ENCODE measurements at places on chromosomes 7 and 10. TPM values are rescaled to one million over a fixed set of nuclear protein-coding genes. Genes with fewer than 3 reads are reported as not detected.

PARD3 gene
- total RNA-seq = 35.2 TPM

SLC29A4 gene
- 6.4 TPM for total RNA-seq

ATRNL1 gene
- 32.5 TPM for total RNA-seq

DNA sequence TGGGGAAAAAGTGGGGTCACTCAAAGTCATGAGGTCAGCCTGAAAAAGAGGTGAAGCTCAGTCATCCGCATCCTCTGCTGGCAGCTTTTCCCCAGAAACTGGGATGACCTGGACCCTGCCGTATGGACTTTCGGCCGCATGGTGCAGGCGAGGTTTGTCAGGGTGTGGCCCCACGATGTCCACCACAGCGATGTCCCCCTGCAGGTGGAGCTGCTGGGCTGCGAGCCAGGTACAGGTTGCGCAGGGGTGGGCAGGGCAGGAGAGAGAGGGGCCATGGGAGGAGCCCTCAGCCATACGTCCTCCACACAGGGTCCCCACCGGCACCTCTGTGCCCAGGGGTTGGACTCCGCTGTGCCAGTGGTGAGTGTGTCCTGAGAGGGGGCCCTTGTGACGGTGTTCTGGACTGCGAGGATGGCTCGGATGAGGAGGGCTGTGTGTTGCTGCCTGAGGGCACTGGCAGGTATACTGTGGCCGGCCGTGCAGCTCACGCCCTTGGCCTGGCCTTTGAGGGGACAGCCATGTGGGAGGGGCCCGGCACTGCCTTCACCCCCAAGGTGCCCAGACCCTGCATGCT is 23.0 kb upstream of the ZNF467 start:
- H3K4me1 ChIP-seq = peaks cover 7% of the 10 kb centered on the region
- no peak overlapping the region for H3K27ac ChIP-seq
- no peak for DNase-seq
- peaks cover 7% of the 10 kb centered on the region for H3K36me3 ChIP-seq
- no peak overlapping the region for H3K4me3 ChIP-seq

- no peak overlapping the region for H3K27ac ChIP-seq
- no peaks in the 10 kb centered on the region for H3K36me3 ChIP-seq
- no peaks in the 10 kb centered on the region for H3K4me1 ChIP-seq
- no peak overlapping the region for H3K4me3 ChIP-seq
These were observed 13.6 kb downstream of the CAMK2B start for GRCh38 chr7:44311561-44312495.

DNA sequence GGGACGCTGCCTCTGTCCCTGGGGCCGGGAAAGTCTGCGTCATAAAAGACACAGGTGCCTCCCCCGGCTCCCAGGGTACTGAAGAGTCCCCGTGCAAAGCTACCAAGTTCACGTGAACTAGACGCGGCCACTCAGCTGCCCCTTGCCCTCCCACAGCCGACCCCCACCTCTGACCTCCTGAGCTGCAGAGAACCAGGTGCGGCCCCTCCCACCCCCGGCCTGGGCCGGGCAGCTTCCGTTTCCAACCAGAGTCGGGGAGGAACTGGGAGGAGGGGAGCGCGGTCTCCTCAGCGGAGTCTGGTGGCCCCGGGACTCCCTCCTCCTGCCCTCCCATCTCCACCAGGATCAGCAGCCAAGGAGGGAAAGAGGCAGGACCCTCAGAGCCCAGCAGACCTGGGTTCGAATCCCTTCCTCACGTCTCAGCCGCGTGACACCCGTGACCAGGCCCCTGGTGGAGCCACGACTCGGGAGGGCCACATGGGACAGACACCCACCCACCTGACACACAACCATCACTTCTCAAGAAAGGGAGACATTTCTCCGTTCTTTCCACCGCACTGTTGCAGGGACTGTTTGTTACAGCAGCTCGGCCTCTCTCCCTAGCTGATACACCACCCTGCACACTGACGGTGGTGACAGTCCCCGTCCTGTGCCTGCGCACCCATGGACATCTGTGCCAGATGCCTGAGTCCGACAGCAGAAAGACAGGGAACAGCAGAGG is 37.4 kb upstream of the PDGFA start:
- no peaks in the 10 kb centered on the region for H3K36me3 ChIP-seq
- DNase-seq = no peak
- H3K4me3 ChIP-seq = no peak overlapping the region
- no peak overlapping the region for H3K27ac ChIP-seq
- H3K27me3 ChIP-seq = no peaks in the 10 kb centered on the region
- peaks cover 12% of the 10 kb centered on the region for H3K4me1 ChIP-seq

GRCh38 chr10:47230482-47230881 is 69.5 kb upstream of the GDF10 start:
- peaks cover 2% of the 10 kb centered on the region for H3K27me3 ChIP-seq
- H3K36me3 ChIP-seq = no peaks in the 10 kb centered on the region
- no peak overlapping the region for H3K27ac ChIP-seq
- no peaks in the 10 kb centered on the region for H3K4me1 ChIP-seq
- DNase-seq = no peak

XRCC2 gene
- 2.9 TPM for total RNA-seq

- H3K4me1 ChIP-seq = no peaks in the 10 kb centered on the region
- H3K27me3 ChIP-seq = peaks cover under 1% of the 10 kb centered on the region
- no peak overlapping the region for H3K27ac ChIP-seq
- H3K36me3 ChIP-seq = peaks cover 3% of the 10 kb centered on the region
These were observed 6.4 kb upstream of the DYNC2I1 start for GRCh38 chr7:158849768-158850544.

- no peak for DNase-seq
- no peak overlapping the region for H3K4me3 ChIP-seq
- no peak overlapping the region for H3K27ac ChIP-seq
- H3K4me1 ChIP-seq = no peaks in the 10 kb centered on the region
- peaks cover 7% of the 10 kb centered on the region for H3K27me3 ChIP-seq
These were observed 27.8 kb downstream of the KCNMA1 start for GRCh38 chr10:77609781-77610272.

GRCh38 chr7:156640949-156641485 is 443 bp downstream of the RNF32 start:
- H3K4me3 ChIP-seq = peak overlapping the region; percentile 95
- peaks cover 9% of the 10 kb centered on the region for H3K27me3 ChIP-seq
- peak overlapping the region; percentile 80 for H3K27ac ChIP-seq

DNA sequence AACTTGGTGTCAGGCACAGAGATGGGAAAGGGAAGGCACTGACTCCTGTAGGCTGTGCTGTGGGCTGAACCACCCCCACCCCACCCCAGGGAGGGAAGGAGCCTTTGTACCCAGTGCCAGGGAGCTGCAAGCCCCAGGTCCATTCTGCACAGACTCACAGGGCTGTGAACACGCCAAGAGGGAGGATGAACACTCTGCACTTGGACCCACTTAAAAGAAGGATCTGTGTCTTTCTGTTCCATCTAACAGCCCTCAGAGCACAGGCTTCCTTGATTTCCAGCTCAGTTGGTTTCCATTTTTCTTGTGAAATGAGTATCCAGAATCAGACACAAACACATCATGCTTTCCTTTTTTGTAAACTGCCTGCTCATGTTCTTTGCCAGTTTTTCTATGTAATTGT is 84.9 kb downstream of the GRB10 start:
- no peak for DNase-seq
- H3K4me1 ChIP-seq = peaks cover 37% of the 10 kb centered on the region
- no peak overlapping the region for H3K27ac ChIP-seq
- H3K36me3 ChIP-seq = peaks cover 25% of the 10 kb centered on the region
- no peaks in the 10 kb centered on the region for H3K27me3 ChIP-seq

DNA sequence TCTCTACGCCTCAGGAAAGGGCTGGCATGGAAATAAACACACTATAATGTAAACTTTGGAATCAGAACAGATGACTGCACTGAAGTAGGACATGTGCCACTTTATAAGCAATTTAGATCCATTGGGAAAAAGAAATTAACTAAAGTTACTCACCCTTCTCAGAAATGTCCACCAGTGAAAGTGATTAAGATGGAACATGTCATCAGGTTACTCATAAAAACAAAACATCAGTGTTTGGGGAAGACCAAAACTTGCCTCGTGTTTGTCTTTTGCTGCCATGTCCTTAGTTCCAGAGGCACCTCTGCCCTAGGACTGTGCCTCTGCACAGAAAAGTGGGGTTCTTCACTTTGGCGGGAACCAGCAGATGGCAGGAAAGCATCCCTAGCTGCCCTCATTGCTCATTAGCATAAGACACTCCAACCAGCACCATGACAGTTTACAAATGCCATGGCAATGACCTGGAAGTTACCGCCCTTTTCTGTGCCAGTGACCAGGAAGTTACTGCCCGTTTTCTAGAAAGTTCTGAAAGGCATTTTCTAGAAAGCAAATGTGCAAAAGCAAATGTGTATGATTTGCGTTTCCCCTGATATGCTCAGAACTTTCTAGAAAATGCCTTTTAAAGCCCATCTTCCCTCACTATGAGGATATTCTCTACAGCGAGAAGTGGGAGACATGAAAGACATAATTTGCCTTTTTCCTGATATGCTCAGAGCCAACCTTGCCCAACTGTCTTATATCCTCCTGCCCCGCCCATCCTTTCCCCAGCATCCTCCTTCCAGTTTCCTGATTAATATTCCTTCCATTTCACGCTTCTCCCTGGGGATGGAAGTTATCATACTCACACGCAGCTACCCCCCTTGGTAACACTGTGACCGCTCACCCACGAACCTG is 258.2 kb downstream of the USP6NL start:
- H3K27ac ChIP-seq = no peak overlapping the region
- H3K36me3 ChIP-seq = peaks cover 5% of the 10 kb centered on the region
- H3K4me3 ChIP-seq = no peak overlapping the region
- no peaks in the 10 kb centered on the region for H3K4me1 ChIP-seq

DNA sequence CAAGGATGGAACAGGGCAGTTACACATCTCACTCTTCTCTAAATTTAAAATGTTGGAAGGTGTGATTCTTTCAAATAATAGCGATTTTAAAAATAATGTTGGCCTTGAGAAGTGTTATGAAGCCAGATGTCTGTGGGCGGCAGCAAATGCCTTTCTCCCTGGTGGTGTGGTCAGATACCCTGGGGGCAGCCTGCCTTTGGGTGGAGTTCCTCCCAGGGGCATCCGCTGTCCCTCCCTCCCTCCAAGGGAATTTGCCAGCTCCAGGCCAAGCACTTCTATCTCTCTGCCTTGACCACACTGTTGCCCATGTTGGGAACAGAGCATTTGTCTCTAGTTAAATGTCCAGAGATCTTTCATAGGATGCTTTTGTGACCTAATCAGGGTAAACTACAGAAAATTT is 121.4 kb downstream of the POU6F2 start:
- no peaks in the 10 kb centered on the region for H3K27me3 ChIP-seq
- H3K36me3 ChIP-seq = no peaks in the 10 kb centered on the region
- DNase-seq = no peak
- H3K27ac ChIP-seq = no peak overlapping the region
- H3K4me3 ChIP-seq = no peak overlapping the region
- H3K4me1 ChIP-seq = no peaks in the 10 kb centered on the region

DNA sequence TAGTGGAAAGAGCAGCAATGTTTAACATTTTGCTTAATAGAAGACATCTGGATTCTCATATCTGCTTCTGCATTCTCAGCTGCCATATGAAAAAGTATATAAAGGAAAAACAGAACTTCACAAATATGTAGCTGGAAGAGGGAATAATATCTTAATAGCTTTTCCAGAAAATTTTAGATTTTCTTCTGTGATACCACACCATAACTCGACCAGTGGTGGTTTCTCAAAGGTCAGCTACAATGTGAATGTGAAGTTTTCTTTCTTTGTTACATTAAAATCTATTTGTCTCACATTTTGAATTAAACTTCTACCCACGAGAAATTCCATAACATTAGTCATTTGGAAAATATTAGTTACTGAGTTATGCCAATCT is 339.8 kb downstream of the PARD3 start:
- no peaks in the 10 kb centered on the region for H3K27me3 ChIP-seq
- H3K4me1 ChIP-seq = no peaks in the 10 kb centered on the region
- no peak overlapping the region for H3K4me3 ChIP-seq
- no peak overlapping the region for H3K27ac ChIP-seq
- no peak for DNase-seq

GBX1 gene
- 13.8 TPM for total RNA-seq

- H3K4me3 ChIP-seq = no peak overlapping the region
- no peaks in the 10 kb centered on the region for H3K4me1 ChIP-seq
- no peak for DNase-seq
- no peaks in the 10 kb centered on the region for H3K36me3 ChIP-seq
These were observed 134.1 kb downstream of the SH2D4B start for GRCh38 chr10:80671847-80672246.

- peak overlapping the region; percentile 70 for H3K27ac ChIP-seq
- DNase-seq = peak; percentile 77
- peak overlapping the region; percentile 98 for H3K4me3 ChIP-seq
- peaks cover 11% of the 10 kb centered on the region for H3K4me1 ChIP-seq
- H3K27me3 ChIP-seq = peaks cover 8% of the 10 kb centered on the region
These were observed 765 bp downstream of the PFKFB3 start for GRCh38 chr10:6203331-6204062.

SPACDR gene
- total RNA-seq = 4.3 TPM

DNA sequence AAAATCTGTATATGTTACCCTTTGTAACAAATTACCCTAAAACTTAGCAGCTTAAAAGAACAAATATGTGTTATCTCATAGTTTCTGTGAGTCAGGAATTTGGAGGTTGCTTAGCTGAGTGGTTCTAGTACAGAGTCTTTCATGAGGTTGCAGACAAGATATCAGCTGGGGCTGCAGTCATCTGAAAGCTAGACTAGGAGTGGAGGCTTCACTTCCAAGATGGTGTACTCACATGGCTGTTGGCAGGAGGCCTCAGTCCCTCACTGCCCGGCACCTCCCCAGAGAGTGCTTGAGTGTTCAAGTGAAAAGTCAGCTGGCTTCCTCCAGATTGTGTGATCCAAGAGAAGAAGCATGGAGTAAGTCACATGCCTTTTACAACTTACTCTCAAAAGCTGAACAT is 16.9 kb upstream of the GGCT start:
- H3K4me3 ChIP-seq = no peak overlapping the region
- no peaks in the 10 kb centered on the region for H3K36me3 ChIP-seq
- no peak for DNase-seq
- no peak overlapping the region for H3K27ac ChIP-seq
